ENCODE measurements at places on chromosomes 1 and 21.

- no peak for DNase-seq
These were observed 10.7 kb downstream of the KCNA10 start for GRCh38 chr1:110508028-110508940.

- no peak for DNase-seq
These were observed 12.3 kb downstream of the BCAR3 start for GRCh38 chr1:93669369-93669768.

DNA sequence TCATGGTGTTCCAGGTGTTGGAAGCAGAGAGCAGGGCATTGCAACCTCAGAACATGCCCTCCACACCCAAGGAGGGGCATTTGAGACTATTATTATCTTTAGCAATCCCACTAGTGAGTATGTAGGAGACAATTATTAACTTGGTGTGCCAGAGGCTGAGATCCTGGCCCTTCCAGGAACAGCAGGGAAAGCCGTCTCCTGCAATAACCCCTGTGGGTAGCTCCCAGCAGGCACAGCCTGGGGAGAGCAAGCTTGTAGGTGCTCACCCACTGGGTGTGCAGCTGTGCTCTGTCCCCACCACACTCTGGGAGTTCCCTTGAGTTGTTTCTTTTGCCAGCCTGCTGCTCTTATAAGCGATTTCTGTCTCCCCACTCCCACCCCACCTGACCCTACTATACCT, 10.3 kb downstream of the CFAP107 start:
- no peak for DNase-seq

DNA sequence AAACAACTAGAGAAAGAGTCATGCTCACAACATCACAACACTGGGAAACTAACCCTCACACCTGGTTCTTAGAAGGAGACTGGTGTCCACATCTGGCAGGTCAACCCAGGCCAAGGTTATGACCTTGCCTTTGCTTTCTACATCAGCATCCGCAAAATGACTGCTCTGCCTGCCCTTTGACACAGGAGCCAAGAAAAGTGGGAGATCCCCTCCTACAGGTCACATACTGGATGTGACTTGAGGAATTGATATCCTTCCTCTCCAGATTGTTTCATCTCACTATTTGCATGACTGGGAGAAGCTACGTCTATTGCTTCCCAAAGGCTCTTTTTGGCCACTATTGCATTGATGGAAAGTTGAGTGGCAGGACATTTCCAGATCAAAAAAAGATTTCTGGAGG, 115.5 kb downstream of the MIS18A start:
- no peak for DNase-seq

DNA sequence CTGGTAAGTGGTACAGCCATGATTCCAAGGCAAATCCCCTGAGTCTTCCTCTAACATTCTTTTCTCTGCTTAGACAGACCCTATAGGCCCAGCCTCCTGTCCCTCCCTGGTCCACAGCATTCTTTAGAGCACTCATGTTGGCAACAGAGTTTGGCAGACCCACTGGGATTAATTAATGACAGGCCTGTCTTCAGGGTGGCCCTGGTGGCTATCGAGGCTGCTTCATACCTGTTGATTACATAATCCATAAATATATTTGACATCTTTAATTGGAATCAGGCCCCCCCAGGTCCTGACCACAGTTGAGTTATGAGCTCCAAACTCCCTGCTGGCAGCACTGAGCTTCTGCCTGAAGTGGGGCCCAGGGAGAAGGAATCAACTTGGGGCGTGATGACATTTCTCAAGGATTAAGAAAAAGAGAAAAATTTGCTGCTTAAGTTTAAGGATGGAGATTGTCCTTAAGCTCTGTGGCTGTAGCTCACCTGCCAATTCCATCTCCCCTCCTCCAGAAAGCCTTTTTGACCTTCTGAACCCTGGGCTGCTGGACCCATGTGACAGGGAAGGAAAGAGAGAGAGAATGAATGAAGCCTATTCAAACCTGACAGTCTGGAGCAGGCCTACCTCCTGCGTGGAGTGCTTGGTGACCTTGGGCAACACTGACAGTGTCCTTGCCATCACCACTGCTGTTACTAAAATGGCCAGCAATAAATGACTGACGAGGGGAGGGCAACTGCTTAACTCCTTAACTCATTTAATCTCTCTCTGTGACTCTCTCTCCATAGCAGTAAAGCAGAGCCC, 156.6 kb downstream of the TRABD2B start:
- DNase-seq: no peak

DNA sequence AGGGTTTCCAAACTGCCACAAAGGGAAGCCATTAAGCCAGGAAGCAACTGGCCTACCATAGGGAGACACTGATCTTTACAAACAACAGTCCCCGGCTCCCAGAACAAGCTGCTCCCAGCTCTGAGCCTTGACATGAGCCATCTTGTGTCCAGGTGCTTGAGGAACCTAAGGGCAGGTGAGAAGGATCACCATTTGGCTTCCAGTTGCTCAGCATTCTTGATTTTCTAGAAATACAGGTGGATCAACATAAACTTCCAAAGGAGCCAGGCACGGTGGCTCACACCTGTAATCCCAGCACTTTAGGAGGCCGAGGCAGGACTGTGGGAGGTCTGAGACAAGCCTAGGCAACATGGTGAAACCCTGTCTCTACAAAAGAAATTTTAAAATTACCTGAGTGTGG, 21.6 kb downstream of the ZBTB17 start:
- DNase-seq: no peak

DNA sequence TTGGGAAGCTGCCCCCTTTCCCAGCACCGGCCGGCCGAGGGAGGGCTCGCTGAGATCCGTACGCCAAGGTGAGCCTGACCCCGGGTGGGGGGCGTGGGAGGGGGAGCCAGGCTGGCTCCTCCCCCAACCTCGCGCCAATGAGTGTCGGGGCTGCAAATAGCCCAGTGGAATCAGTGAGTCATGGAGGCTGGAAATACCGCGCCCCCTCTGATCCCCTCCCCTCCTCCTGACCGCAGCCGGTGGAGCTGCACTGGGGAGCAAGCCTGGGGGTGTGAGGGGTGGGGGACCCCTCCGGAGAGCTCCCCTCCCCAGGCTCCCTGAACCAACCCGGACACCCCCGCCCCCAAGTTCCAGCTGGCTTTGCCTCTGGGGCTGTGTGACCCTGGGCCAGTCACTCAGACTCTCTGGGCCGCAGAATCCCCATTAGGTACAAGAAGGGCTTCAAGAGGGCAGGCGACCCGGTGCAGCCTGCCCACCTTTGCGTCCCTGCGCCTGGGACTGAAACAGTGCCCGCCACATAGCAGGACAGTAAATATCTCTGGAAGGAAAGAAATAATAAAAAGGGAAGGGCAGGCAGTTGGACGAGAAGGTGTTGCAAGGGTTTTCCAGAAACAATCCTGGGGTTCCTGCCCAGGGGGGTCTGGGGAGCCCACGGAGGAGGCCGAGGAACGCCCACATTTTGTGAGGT, 4.5 kb downstream of the HSPB7 start:
- peak; percentile 28 for DNase-seq

DNA sequence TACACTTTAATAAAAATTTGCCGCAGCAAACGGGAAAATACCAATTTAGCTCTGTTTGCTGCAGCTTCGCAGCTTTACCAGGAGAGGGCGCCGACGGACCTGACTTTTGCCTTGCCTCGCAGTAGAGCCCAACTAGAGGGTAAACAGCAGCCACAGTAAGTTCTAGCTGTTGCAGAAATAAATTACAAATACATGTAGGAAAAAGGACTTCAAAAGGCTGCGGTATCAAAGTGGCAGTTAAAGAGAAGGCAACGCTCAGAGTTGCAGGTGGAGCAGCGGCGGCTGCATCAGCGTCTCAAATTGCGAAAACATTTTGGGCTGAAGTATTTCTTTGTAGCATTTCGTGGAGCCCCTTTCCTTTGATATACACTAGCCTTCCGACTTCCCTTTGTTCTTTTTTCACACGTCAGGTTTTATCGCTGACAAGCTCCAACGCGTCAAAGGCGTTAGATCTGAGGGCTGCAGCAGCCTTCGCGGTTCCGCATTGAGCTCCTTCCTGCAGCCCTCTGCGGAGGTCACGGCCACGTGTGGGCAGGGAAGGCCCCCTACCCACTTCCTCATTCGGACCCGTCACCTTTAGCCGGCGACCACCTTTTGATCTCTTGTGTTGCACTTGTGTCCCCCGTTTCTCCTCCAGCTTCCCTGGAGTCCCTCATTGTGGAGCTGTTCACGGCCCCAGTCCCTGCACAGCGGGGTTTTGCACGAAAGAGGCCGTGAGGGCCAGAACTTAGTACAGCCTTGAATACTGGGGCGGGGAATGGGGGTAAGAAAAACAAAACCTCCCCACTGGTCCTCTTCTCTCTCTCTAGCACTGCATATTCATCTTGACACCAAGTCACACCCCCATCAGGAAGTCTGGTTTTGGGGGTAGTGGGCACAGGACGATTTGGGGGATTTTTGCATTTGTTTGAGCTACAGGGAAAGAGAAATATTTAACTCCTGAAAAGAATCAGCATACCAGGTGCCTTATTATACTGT, 72.8 kb downstream of the S1PR1 start:
- DNase-seq: peak; percentile 39

DNA sequence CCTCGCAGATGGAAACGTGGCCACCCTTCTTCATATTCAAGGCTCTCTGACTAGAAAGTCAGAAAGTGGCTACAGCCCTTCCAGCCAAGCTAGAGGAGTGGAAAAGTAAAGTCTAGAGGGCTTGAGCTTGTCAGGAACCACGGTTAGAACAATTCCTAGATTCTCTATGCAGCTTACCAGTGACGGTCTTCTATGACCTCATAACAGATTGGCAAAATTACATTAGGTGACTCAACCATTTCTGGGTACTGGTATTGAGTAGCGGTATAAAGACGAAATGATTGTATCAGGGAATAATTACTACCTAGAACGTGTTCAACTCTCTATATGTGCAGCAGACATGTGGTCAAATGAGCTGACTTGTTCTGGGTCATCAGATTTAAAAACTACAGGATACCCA, 155.0 kb upstream of the RUNX1 start:
- DNase-seq: no peak

GRCh38 chr1:207651583-207651982, 6.7 kb downstream of the CR1L start:
- no peak for DNase-seq

DNA sequence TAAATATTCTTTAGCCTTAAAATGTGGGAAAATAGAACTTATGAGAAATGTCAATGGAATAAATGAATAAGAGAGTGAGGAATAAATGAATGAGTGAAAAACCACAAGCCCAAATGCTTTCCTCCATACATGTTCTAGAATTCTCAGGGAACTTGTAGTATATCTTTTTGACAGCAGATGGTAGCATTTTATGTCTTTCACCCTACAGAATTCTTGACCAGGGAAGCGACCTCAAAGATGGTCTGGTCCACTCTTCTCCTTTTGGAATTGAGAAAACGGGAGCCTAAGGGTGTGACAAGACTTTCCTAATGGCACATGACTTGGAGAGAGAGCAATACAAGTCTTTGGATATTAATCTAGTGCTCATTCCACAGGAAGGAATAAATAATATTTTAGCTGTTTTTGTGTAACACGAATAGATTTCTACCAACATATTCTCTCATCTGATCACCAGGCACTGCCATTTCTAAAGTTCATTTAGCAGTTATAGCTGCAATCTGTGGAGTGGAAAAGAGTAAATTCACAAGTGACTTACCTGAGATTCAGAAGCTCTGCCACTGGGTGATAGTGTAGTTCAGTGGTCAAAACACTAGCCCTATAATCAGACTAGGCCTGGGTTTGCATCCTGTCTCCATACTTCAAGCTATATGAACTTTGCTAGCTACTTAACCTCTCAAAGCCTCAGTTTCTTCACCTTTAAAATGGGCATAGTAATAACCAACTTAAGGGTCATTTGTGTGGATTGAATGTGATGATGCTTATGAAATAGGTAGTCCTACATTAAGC, 15.0 kb upstream of the F5 start:
- DNase-seq: no peak

DNA sequence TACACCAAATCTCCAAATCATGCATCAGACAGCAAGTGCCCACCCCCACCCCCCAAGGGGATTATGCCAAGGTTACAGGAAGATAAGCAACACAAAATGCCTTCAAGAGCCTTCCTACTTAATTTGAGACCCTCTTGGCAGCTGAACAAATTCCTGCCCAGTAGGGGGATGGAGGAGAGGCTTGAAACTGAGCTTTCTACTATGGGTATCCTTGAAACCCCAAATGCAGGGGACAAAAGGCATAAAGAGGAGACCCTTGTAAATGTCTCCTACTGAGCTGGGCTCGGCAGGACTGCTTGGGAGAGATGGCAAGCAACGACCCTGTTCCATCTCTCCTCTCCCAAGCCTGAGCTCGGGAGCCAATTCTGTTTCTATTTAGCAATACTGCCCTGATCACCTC, 3.5 kb downstream of the SLC41A1 start:
- DNase-seq: no peak

DNA sequence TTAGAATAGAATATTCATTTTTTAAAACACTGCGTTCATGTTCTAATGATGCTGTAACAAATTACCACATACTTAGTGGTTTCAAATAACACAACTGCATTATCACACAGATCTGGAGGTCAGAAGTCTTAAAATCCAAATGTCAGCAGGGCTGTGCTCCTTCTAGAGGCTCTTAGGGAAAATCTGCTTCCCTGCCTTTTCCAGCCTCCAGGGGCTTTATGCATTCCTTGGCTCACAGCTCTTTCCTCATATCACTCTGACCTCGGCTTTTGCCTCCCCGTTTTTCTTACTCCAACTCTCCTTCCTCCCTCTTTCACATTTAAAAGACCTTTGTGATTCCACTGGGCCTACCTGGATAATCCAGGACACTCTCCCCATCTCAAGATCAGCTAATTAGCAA, 18.6 kb upstream of the FMN2 start:
- DNase-seq: no peak

- no peak for DNase-seq
These were observed 97.1 kb upstream of the DAB1 start for GRCh38 chr1:57520743-57521515.

DNA sequence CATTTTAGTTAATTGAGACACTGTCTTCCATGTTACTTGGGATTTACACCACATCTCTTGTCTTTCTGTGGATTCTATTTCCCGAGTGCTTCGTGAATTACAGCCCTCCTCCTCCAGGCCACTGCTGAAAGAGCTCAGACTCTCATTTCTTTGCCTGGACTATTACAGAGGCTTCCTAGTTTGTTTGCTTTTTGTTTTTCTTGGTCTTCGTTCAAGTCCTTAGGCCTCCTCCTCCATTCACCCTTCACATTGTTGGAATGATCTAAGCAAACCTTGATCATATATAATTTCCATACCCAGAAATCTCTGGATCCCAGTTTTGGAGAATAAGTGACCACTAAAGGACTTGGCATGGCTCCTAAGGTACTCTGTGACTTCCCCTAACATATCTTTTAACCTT, 94.1 kb downstream of the CNIH3 start:
- no peak for DNase-seq

DNA sequence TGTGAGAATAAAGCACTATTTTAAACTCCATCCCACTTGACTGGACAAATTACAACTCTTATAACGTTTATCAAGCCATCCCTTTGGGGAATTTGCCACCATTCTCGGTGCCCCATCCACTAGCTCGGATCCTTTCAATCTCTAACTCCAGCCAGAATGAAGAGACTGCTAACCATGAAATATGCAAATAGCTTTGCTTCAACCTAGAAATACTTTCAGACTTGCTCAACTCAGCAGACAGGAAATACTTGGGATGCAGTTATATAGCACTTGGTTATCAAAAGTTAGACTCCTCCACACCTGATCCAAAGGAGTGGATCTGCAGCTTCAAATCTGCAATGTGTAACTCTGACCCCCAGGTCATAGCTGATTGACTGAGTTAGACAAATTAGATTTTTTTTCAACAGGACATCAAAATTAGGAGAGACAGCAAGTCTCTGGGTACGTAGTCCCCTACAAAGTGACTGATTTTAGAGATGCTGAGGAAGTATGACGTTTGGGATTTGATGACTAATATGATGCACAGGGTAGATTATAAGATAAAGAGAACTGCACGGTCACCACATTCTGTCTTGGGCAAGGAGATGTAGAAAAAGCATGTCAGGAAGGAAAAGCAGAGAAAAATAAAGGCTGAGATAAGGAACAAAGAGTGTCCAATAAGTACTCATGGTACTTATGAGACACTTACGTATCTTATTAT, 496.0 kb downstream of the AGBL4 start:
- DNase-seq: no peak

Measured in stimulated activated CD8-positive, alpha-beta memory T cell treated with anti-CD3 and anti-CD28 coated beads, Interleukin-15, amount 100 ng/mL, for 48 hours (primary cell).